Epithelial cell of esophagus (primary cell): ENCODE measurements at places on chromosomes 1 and 21.

GRCh38 chr1:44405798-44406736 is 1.0 kb downstream of the RNF220 start:
- DNase-seq: no peak

DNA sequence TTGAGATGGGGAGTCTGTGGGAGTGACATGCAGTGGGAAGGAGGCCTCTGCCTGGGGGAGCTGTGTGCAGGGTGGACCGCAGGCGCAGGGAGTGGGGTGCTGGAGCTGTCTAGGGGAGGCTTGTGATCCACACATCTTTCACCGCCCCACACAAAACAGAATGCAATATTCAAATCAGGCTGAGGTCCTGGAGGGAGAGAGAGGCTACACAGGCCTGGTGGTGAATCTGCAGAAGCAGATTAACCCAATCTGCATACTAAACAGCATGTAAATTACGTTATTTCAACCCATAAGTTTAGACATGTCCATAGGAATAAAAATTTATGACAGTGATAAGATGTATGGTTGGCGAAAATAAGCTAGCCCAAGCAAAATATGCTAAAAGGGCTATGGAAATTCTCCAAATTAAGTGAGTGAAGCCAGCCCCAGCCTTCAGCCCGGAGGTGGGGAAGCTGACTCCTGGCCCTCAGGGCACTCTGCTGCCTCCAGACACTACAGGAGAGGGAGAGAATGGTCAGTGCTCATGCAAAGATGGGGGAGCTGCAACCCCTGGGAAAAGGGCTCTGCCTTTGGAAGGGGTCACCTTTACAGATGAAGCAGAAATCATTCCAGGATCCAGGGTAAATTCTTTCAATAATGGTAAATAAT is 156.2 kb upstream of the CTTNBP2NL start:
- DNase-seq: no peak

- peak; percentile 18 for DNase-seq
Observed at GRCh38 chr1:227401562-227402342, 83.5 kb upstream of the CDC42BPA start.

- no peak for DNase-seq
Observed at GRCh38 chr1:53066891-53067738, 5.1 kb downstream of the PODN start.

GRCh38 chr1:199821029-199821779 is 206.3 kb upstream of the NR5A2 start:
- DNase-seq: peak; percentile 2

DNA sequence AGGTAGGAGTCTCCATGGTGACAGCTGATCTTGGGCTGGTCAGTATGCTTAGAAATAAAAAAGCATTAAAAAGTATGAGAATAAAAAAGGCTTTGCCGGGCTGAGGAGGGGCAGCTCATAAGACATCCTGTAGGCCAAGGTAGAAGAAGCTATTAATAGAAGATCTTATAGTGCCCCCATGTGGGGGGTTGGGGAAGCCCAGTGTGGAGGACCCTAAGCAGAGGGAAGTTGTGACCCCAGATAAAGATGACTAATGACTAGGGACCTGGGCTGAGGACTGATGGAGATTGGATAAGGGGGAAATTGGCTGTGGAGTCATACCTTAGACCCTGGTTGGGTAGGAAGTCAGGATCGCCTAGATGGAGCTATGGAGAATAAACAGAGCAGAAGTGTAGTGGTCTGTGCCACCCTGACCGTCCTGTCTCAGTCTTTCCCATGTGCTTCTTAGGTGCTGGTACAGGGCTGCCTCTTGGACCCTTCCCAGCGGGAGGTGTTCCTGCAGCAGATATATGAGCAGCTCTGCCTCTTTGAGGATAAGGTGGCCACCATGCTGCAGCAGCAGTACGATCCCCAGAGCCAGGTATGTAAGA is 25.0 kb downstream of the SZT2 start:
- DNase-seq: peak; percentile 56

DNA sequence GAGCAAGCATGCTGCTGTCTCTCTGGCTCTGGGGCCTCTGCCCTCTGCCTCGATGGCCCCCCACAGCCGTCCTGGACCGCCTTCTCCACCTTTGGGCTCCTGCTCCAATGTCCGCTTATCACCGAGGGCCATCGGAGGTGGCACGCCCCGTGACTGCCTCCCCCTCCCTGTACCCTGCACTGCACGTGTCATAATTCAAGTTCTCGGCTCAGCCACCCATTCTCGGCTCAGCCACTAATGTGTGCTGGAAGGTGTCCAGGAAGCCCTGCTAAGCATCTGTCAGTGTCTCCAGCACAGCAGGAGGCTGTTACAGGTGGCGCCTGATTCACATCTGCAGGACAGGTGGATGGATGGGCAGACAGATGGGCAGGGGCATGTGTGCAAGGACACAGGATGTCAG is 45.5 kb downstream of the TP73 start:
- peak; percentile 24 for DNase-seq

GRCh38 chr21:29667651-29668050 is 272.1 kb downstream of the GRIK1 start:
- DNase-seq: no peak

DNA sequence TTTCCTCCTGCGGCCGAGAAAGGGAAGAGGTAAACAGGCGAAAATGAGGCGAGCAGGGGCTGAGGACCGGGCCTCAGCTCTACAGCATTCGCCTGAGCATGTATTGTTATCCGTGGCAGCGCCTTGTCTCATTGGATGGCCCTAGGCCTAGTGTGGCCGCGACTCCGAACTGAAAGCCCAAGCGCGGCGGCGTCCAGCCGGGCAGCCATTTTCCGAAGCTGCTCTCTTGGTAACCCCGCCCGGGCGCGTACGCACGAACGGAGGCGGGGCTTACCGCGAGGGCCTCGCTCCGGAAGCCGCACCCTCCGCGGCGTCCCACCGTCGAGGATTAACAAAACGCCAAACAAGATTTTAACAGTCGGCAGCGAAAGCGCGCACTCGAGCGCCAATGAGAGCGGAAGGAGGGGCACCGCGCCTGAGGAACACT is 797 bp upstream of the USP1 start:
- DNase-seq: peak; percentile 99

DNA sequence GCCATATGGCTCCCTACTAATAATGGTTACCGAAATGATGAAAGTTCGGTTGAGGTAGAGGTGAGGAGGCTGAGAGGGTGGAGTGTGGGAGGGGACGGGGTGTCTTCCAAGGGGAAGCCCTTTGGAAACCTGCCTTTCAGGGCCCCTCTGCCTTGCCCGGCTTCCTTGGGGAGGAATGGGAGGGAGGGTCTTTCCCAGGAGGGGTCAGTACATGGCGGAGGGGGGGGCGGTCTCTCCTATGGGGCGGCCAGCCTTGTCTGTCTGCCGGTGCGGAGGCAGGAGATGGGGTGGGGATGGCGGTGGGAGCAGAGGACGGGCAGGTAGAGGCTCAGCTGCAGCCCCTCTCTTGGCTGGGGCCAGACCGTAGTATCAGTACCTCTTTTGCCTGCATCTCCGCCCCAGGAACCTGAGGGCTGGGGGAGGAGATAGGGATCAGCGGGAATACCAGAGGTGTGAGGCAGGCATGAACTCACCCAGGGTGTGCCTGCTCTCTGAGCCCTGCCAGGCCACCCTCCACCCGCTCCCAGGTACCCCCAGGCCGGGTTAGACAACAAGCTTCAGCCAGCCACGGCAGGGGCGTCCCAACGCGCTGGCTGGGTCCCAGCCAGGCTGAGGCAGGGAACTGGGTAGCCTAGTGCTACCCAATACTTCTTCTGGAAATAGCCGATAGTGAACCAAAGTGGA is 79.4 kb upstream of the POU3F1 start:
- peak; percentile 86 for DNase-seq

GRCh38 chr21:26388731-26389231 is 184.3 kb downstream of the CYYR1 start:
- peak; percentile 88 for DNase-seq
